ENCODE measurements at places on chromosomes 6 and 20.

DNA sequence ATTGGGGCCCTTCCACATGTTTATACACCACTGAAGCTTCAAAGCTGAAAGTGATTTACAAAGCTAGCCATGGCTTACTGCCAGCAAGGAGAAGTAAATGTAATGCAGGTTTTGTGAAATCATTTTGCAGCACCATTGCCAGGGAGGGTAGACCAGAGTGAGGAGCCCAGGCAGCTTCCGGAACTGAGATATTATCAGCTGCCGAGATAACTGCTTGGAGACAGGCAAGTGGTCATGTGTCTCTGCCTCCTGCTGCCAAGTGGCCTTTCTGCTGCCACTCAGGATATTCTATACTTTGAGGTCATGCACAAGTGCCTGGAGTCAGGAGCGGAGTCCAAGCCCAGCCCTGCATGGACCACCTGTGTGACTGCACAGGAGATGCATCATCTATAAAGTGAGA is 160.2 kb downstream of the SYNDIG1 start:
- no peak for DNase-seq

DNA sequence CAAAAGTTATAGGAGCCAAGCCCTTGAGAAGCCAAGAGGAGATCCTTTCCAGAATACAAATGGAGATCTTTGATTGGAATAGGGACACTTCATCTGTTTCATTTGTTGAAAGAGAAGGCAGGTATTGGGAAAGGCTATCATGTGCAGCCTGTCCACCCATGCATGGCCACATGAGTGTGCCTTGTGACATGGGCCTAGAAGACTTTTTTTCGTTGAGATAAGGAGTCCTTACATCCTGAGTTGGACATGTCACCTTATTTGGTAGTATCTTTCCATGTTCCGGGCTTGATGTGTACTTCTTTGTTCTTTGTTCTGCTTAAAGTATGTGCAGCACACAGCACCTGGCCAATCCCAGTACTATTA is 42.1 kb upstream of the SYNCRIP start:
- no peak for DNase-seq

- no peak for DNase-seq
Measured at GRCh38 chr20:32580970-32581838, 3.9 kb downstream of the NOL4L start.

DNA sequence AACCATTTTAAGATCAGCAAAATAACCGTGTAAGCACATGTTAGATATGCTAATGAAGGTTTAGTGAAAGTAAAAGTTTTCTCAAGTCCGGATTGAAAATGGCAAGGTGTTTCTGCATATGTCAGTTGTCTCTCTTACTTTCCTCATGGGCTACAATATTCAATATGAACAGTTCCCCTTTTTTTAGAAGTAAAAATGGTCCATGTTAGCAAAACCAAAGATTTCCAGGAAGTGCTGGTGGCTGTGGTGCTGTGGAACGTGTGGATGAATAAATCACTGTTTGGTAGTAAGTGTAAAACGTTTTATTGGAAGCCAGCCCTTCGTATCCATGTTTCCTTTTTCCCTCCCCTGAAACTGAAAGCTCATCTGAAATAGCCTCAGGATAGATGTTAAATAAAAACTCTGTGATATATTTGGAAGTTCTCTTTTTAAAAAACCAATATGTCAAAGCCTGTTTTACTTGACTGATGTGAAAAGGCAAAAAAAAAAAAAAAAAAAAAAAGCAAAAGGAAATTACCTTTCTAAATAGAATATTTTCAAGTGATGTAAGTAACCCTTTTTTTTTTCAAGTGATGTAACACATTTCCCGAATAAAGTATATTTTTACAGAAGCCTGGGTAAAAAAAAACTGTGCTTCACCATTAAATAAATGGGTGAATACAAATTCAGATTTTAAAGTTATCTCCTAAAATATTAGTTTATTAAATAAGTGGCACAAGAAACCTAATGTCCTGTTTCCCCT is 41.9 kb downstream of the PLEKHG1 start:
- no peak for DNase-seq

GRCh38 chr20:46402331-46402811 is 4.0 kb downstream of the ELMO2 start:
- no peak for DNase-seq

DNA sequence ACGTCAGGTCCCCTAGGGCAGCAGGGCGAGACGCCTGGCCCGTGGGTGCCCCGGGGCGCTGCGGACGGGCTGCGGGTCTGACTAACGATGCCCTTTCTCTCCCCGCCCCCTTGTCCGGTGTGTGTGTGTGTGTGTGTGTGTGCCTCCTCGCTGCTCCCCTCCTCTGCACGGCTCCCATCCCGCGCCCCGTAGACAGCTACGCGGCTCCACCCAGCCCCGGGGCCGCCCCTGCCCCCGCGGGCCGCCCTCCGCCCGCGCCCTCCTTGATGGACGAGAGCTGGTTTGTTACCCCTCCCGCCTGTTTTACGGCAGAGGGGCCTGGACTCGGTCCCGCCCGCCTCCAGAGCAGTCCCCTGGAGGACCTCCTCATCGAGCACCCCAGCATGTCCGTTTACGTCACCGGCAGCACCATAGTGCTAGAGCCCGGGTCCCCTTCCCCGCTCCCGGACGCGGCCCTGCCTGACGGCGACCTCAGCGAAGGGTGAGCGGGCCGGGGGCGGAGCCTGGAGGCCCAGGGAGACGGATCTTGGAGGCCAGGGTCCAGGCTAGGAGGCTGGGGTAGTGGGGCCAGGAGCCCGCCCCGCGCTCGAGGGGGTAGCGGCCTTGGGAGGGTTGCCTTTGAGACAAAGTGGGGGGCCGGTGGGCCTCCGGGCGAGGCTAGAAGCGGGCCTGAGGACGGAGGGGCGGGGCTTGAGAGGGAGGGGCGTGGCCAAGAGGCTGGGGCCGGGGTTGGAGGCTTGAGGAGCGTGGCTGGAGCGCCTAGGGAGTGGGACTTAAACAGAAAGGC is 5.1 kb downstream of the TP53INP2 start:
- DNase-seq: peak; percentile 56

- DNase-seq: no peak
Measured at GRCh38 chr20:4684837-4685413, 36.8 kb upstream of the PRND start.

DNA sequence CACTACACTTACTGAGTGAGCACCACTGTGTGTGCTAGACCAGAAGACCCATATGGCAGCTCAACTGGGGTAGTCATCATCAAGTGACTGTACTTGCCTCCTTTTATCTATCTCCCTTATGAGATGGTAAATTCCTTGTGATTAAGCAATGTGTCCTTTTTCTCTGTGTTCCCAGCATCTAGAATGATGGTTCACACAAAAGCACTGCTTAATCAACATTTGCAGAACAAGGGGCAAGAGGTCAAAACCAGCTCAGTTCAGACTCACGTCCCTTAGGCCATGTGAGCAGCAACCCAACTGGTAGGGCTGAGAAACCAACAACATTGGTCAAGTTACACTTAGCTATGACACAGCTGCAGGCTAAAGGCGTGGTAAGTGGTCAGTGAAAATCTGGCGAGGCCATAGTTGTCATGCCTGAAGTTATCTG is 10.0 kb downstream of the TRAM2 start:
- DNase-seq: no peak

DNA sequence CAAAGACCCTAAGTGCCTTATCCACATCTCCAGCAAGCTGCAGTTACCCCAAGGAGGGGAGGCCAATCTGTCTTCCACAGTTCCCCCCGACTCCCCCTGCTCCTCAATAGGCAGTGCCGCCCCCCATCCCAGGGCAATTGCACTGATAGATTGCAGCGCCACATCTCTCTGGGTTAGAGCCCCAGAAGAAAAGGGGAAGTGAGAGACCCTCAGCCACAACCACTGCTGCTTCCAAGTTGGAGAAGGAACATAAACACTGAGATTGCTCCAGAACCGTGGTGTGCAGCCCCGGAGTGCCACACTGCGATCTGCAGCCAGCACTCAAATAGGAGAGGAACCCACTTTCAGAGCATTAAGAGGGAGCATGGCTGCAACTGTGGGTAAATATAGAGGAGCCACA is 101.5 kb downstream of the RWDD2A start:
- no peak for DNase-seq

GRCh38 chr6:163412801-163413344 is 1.6 kb upstream of the QKI start:
- no peak for DNase-seq

DNA sequence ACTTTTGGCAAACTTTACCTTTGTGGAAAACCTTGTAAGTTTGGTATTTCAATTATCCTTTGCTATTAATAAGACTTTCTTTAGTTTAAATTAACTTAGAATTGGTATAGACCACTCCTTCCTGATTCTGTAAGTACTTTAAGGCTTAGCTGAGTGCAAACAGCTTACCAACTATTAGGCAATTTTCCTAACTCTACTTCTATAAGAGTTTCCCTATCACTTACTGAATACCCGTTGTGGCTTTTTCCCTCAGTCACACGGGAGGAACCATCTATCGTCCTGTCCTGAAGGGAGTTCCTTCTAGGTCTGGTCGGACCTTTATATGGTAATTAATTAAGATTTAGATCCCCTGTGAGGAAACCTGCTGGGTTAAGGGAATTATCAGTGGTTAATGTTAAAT is 9.6 kb downstream of the SLC35A1 start:
- DNase-seq: no peak

GRCh38 chr6:98433325-98434056 is 400.9 kb upstream of the POU3F2 start:
- no peak for DNase-seq

DNA sequence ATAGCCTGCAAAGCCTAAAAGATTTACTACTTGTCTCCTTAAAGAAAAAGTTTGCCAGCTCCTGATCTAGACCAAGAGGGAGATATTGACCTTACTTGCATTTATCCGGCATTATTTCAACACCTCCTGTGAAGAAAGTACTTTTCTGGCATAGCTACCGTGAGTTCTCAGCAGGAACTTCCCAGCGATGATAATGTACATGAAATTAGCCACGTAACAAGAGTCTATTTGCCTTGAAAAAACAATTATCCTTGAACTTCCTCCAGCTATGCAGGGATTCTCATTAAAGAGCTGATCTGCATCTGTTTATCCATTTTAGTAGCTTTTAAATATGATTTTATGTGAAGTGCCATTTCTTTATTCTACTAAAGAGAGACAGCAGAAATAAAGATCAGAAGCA is 41.7 kb downstream of the ALDH5A1 start:
- no peak for DNase-seq

- DNase-seq: no peak
Measured at GRCh38 chr6:36954262-36954931, at the start of gene PI16. PI16 (plus strand) TSS chr6:36954738; CDS start chr6:36954761, 23 bp downstream.

- DNase-seq: no peak
Measured at GRCh38 chr20:31840906-31841816, 4.2 kb downstream of the FOXS1 start.

Measured in NCI-H1694 (cell line).